ENCODE measurements at places on chromosomes 4 and X.

- no peak for DNase-seq
These were observed 113.3 kb downstream of the HPGD start for GRCh38 chr4:174408841-174409552.

DNA sequence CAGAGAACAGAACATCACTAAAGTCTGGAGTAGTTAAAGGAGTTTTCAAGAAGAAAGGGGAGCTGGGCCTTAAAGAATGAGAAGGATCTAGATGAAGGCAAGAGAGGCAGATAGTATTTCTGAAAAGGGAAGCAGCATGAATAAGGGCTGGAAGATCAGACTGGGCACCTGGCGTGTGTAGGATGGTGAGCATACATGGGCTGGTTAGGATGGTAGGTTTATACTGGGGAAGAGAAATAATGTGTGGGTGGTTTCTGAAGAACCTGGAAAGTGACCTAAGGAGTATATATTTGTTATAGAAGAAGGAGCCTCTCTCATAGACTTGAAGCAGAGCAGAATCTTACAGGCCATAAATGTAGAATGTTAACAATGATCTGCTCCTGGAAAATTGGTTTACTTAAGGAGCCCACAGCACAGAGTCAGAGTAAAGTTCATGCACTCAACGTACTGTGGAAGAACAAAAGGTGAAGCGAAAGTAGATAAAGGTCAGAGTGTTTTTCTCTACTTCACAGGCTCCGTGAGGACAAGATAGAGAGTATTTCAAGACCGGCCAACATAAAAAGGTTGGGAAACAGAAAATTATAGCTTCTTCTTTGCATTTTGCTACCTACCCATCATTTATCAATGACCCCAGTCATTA lies 35.8 kb downstream of the MBNL3 start:
- DNase-seq, result no peak

- no peak for DNase-seq
These were observed 97.0 kb upstream of the LNX1 start for GRCh38 chr4:53688186-53688790.

- no peak for DNase-seq
These were observed 90.2 kb downstream of the CPZ start for GRCh38 chr4:8682725-8683124.

- DNase-seq, result no peak
These were observed 280.0 kb downstream of the ANKRD50 start for GRCh38 chr4:124432500-124432899.

GRCh38 chrX:97119474-97120109 lies 235.9 kb downstream of the RPA4 start:
- DNase-seq, result no peak
